Cerebellum (tissue), 4 donors: ENCODE measurements at places on chromosomes 12 and 14.

DNA sequence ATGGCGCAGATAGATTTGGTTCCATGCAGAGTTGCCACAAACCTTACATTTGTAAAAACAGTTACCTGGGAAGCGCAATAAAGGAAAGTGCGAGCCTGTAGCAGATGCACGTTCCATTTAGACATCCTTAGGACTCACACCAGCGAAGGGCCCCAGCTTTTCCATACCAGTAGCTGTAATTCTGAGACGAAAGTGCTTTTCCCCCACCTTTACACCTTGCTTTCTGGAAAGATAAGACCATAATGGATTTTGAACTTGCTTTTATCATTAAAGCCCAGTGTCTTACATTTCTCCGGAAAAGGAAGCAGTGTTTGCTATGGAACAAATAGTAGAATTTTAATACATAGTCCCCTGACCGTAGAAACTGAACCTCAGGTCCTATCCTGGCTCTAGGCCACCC lies 616 bp upstream of the CCDC77 start:
- DNase-seq = no peak

DNA sequence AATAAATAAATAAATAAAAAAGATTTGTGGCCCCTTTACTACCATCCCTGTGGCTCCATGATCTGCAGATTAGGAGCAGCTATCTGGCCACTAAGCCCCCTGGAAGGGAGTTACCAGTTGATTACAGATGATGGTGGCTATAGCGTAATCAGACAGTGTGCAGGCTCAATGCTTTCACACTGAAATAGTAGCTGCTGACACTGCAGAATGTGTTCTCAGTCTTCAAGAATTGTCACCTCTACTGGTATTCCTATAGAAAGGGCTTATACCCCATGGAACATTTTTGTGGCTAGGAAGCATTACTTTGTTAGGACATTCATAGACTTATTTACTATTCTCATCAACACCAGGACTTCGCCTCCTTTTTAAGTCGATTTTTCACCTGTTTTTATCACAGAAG lies 30.9 kb downstream of the DCAF4 start:
- no peak for DNase-seq

DNA sequence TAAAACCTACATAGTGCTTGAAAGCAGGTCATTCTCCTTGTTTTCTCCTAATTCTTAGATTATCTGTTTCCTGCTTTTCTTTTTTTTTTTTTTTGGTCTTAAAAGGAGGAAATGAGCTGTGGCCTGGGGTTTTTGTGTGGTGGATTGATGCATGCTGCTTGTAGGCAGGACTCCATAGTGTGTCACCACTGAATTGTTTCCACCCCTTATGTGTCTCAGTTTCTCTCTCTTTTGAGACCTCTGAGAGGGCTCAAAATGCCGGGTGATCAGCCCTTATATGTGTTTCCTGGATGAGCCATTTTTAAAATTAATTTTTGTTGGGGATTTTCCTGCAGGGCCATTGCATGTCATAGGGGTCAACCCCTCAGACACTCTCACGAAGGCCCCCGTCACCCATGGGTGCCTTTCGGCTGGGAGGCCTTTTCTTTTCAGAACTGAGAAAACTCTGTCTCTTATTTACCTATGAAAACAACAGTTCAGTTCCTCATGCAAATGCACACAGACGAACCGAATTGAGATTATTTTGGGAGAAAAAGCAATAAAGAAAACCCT lies 32.0 kb upstream of the LRRK2 start:
- DNase-seq = no peak

GRCh38 chr14:54472315-54472714 lies 16.5 kb downstream of the GMFB start:
- DNase-seq = peak; percentile 15

GRCh38 chr12:22535478-22535877 lies 8.9 kb downstream of the C2CD5 start:
- DNase-seq = no peak

DNA sequence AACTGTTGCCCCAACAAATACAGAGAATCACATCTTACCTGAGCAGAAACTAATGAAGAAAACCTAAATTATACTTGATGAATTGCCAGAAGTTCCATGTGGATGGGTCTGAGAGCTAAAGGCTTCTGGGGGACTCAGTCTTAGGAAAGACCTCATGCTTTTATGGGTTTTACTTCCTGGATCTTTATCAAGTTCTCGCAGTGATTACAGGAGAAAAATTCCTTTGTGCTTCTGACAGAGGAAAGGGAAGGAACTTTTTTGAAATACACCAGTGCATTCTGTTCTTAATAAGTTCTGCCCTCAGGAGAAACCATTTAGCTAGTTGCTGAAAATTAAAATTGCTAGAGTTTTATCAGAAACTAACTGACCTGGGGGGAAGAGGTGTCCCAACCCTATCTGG lies 203.9 kb upstream of the KITLG start:
- no peak for DNase-seq

GRCh38 chr12:39872425-39872824 lies 233.5 kb downstream of the SLC2A13 start:
- DNase-seq = no peak

- no peak for DNase-seq
These were observed 483.9 kb downstream of the ZFP36L1 start for GRCh38 chr14:68308726-68309520.

DNA sequence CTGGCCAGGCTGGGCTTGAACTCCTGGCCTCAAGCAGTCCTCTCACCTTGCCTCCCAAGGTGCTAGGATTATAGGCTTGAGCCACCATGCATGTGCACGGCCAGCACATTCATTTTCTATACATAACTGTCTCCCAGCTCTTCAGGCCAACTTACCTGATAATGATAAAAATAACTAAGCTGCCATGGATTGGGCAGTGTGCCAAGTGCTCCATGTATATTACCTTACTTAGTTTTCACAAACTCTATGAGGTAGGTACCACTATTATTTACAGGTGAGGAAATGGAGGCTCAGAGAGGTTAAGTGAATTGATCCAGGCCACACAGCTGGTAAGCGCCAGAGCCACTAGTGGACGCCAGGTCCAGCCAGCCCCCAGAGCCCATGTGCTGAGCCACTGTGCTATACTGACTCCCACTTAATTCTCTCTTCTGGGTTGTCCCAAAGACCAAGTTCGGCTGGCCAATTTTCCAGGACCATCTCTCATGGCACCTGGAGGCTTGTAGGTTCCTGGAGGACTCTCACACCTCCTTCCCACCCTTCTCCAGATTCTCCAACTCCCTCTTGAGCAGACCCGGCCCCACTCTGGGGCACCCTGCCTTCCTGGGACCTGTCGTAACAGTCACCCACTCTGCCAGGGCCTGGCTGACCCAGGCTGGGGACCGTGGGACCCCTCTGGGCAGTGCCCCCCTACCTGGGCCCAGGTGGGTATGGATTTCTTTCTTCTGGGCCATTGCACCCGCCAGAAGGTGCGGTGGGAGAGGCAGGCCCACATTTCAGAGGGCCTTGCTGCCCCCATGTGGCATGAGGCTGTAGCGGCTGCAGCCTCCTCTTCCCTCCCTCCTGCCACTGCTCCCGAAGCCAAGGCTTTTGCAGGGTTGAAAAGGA lies 30.2 kb upstream of the CIPC start:
- peak; percentile 88 for DNase-seq

GRCh38 chr12:94100211-94100627 lies 48.2 kb upstream of the PLXNC1 start:
- DNase-seq = no peak

DNA sequence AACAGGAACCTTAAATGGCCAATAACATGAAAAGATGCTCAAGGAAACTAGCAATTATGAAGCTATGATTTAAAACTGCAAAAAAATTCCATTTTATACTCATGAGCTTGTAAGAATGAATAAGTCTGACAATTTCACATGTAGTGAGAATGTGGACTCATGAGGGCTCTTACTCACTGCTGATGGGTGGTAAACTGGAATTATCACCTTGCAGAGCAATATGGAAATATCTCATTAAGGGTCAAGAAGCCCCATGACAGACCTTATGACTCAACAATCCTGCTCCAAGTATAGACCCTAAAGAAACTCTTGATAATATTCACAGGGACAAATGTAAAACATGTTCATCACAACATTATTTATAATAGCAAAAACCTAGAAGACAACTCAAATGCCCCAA lies 23.5 kb upstream of the SMAGP start:
- DNase-seq = no peak

GRCh38 chr14:76080025-76080424 lies 71.7 kb upstream of the GPATCH2L start:
- peak; percentile 62 for DNase-seq

GRCh38 chr14:100975671-100976070 lies 72.1 kb upstream of the RTL1 start:
- no peak for DNase-seq

DNA sequence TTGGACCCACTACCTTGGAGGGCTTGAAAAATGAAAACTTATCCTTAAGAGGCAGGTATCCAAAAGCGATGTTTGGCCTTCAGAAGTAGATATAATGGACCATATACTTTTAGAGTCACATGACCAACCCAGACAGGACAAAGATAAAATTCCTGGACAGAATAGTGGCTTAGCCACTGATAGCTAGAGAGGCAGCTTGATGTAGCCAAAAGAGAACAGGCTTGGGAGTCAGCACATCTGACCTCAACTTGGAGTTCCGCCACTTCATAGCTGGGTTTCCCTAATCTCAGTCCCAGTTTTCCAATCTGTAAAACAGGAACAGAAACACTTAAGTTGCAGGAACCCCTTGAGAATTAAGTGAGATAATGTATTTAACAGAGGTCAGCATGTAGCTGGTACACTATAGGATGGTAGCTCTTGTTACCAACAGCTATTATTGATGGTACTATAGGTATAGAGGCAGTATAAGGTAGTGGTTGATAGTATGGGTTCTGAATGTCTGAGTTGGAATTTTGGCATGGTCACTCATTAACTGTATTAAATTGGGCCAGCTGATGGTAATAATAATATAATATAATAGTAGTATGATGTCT lies 63.2 kb upstream of the USP44 start:
- no peak for DNase-seq

- DNase-seq = peak; percentile 24
These were observed 1.7 kb downstream of the PDE3A start for GRCh38 chr12:20370014-20370386.

DNA sequence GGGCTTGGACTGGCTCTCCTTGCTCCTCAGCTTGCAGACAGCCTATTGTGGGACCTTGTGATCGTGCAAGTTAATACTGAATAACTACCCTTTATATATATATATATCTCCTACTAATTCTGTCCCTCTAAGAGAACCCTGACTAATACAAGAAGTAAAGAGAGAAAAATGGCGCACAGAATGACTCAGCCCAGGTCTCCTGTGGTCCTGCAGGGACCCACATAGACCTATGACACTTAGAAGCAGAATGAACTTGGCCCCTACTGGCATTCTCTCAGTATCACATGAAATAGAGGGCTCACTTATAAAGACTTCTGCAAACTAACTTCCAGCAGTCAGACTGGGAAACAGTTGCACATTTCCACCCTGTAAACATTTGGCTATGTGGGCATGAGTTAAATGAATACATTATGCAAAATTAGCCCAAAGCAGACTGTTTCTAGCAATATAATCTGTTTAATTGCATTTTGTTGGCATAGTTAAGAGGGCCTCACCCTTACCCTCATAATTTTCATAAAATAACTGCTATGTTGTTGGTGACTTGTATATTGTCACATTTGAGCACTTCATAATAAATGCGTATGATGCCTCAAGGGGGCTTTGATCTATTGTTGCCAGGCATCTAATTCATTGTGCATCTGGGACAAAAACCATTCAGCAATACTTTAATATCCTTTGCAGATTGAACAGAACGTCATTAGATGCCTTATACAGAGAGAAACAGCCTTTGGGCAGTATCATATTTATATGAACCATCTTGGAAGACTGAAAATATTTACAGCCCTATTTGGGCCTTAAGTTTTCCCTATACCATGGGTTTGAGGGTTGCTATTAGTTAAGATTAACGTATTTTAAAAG lies 349.7 kb upstream of the DIO2 start:
- DNase-seq = no peak

- no peak for DNase-seq
These were observed 18.7 kb downstream of the DUSP16 start for GRCh38 chr12:12543959-12544358.

GRCh38 chr14:35932659-35933159 lies 106.6 kb downstream of the BRMS1L start:
- no peak for DNase-seq

DNA sequence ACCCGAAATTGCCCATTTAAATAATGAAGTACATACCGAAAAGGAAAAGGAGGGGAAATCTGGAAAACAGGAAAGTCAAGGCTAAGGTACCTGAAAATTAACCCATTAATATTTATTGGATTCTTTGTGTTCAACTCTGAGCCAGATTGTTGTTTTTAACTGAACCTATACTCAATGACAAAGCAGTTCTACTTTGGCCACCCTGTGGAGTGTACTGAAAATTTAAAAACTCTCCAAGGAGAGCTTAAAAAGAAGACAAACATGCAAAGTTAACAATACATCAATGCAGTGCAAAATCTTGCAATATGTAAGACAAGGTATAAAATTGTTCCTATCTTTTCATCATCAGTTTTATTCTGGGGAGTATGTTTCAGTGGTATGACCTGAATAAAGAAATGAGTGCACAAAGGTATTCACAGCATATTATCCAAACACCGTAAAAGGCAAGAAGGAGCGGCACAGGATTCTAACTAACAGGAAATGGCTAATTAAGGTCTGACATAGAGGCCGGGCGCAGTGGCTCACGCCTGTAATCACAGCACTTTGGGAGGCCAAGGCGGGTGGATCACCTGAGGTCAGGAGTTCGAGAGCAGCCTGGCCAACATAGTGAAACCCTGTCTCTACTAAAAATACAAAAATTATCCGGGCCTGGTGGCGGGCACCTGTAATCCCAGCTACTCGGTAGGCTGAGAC lies 1.7 kb downstream of the USP44 start:
- no peak for DNase-seq

DNA sequence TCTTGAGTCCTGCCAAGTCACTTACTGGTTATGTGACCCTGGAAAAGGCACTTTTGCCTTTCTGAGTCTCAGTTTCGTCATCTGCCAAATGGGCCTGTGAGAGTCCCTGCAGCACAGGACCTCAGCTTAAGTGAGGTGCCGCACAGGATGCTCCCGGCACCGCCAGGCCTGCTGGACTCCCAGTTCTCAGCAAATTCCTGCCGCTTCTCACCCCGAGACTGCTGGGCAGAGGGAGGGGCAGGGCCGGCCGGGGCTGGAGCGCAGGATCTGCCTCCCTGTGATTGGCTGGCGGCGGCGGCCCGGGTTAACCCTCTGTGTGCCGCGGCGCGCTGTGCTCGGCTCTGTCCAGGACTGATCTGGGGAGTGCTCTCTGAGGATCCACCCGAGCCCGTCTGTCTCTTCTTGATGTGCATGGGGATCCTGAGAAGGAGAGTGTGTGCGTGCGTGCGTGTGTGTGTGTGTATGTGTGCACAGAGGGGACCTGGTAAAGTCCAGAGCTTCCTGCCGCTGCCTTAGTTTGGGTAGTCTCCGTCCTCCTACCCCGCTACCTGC lies 8.6 kb downstream of the SETD1B start:
- DNase-seq = peak; percentile 93

GRCh38 chr12:10214895-10215267 lies 2.2 kb downstream of the GABARAPL1 start:
- no peak for DNase-seq
